A172 (cell line): ENCODE measurements at places on chromosomes 3 and 15. TPM values are rescaled to one million over a fixed set of nuclear protein-coding genes. Genes with fewer than 3 reads are reported as not detected.

LRTM1 gene
- total RNA-seq, result not detected in 2 replicates

SLC15A2 gene
- total RNA-seq, result not detected in 2 replicates

SEMA6D gene
- not detected in 2 replicates for total RNA-seq

TTLL13 gene
- not detected in 2 replicates for total RNA-seq

TMC3 gene
- total RNA-seq, result not detected in 2 replicates

GCSAM gene
- total RNA-seq, result not detected in 2 replicates

- no peak for DNase-seq
Observed at GRCh38 chr3:168738527-168739325, 643.0 kb upstream of the GOLIM4 start.

GRCh38 chr15:64502151-64502550 is 41.8 kb downstream of the ZNF609 start:
- no peak for DNase-seq

DNA sequence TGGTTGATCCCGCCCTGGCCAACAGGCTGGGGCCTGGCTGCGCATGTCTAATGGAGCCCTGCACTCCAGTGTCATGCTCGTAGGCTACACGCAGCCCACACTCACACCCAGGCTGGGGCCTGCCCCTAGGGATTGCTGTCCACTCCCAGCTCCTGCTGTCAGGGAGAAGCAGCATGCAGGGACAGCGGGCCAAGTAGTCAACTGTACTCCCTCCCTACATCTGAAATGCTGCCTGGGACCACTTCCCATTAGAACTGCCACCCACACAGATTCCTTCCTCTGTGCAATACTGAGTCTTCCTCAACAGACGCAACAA is 16.1 kb downstream of the ALS2CL start:
- no peak for DNase-seq

DNA sequence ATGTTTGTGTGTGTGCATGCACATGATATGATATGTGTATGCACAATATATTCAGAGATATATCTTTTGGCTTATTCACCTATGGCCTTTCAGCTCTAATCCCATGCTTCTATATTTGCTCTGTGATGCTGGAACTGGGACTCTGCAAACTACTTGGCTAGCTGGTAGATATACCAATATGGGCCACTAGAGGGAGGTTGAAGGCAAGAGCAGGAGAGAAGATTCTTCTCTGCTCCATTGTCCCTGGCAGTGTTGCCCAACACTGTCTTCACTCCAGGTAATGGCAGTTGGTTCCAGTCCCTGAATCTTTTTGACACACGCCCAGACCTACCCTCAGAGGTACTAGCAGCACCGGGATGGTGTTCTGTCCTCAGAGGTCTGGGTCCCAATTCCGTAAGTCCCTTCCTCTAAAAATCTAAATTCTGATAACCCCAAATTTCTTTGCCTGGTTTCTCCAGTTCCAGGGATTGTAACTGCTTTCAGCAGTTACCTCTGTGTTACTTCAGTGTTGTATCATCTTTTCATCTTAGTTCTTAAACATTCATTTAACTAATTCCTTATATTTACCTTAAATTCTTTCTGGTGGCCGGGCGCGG is 44.7 kb downstream of the GTPBP8 start:
- DNase-seq, result peak; percentile 60

DNA sequence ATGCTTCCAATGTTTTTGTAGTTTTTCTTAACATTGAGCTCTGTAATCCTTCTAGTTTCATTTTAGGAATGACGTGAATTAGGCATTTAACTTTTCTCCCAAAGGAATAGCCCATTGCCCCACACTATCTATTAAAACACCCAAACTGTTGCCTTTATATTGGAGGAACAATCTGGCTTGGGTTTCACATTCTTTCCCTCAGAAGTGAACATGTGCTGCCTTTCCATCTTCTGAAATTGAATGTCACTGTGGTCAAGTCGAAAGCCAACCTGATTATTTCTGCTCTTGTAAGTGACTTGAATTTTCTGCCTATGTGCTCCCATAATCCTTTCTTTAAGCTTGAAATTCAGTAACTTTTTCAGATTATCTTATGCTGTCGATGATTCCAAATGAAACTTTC is 214.5 kb downstream of the SLC9A9 start:
- DNase-seq, result no peak

GRCh38 chr3:171775943-171776342 is 34.3 kb downstream of the PLD1 start:
- no peak for DNase-seq

GRCh38 chr3:53259427-53260259 is 3.8 kb upstream of the TKT start:
- DNase-seq, result no peak

GRCh38 chr3:177283983-177284382 is 86.7 kb upstream of the TBL1XR1 start:
- DNase-seq, result no peak

DNA sequence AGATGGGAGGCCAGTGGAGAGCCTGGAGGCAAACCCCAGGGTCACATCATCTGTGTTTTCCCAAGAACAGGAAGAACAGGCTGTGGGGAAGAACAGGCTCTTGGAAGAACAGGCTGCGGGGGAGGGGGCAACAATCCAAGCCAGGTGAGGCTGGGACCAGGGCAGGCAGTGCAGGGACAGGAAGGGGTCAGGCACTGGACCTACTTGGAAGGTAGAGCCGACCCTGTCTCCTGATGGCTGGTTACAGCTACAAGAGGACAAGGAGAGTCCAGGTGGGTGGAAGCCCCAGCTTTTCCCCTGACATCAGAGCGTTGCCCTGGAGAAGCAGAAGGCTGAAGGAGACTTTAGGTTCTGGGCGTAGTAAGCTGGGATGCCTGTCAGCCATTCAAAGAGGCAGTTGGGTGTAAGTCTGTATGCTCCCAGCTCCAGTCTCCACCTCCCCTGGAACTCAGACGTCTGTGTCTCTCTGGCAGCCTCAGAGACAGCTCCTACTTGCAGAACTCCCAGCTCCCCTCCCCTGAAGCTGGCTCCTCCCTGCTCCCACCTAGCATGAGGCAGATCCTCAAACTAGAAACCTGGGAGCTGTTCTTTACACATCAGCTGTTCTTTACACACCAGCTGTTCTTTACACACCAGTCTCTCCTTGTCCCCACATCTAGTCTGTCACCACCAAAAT is 130.9 kb downstream of the DNAJB8 start:
- no peak for DNase-seq
